ENCODE measurements at places on chromosomes 13 and 19. TPM values are rescaled to one million over a fixed set of nuclear protein-coding genes. Genes with fewer than 3 reads are reported as not detected.

PEAK3 gene
- not detected for total RNA-seq

ELOF1 gene
- 23.4 TPM for total RNA-seq

NCR1 gene
- not detected for total RNA-seq

OR7A5 gene
- total RNA-seq: not detected

URAD gene
- total RNA-seq: not detected

KLK11 gene
- not detected for total RNA-seq

C19orf81 gene
- 0.62 TPM for total RNA-seq

KRTDAP gene
- total RNA-seq: not detected

KCNN4 gene
- 12.2 TPM for total RNA-seq

LGALS14 gene
- total RNA-seq: not detected

LINGO3 gene
- not detected for total RNA-seq

ADAMTSL5 gene
- total RNA-seq: 3.7 TPM

LCP1 gene
- total RNA-seq: 0.26 TPM

POLR1G gene
- total RNA-seq: 6.9 TPM

PTH2 gene
- not detected for total RNA-seq

REEP6 gene
- total RNA-seq: 0.92 TPM

CACNG7 gene
- total RNA-seq: 0.13 TPM

ATP4B gene
- not detected for total RNA-seq

PDE4C gene
- total RNA-seq: 0.26 TPM

C13orf46 gene
- 0.68 TPM for total RNA-seq

DOHH gene
- 9.3 TPM for total RNA-seq

MBD3L2 gene
- not detected for total RNA-seq

ZNF836 gene
- 10.8 TPM for total RNA-seq

PLEKHF1 gene
- total RNA-seq: 27.5 TPM
